Omental fat pad (tissue), 4 donors: ENCODE measurements at places on chromosomes 16 and 17. TPM values are rescaled to one million over a fixed set of nuclear protein-coding genes. Genes with fewer than 3 reads are reported as not detected.

GRCh38 chr16:49901711-49902110, 45.8 kb upstream of the ZNF423 start:
- DNase-seq, result no peak

GRCh38 chr17:17952691-17953090, 19.5 kb downstream of the TOM1L2 start:
- DNase-seq, result no peak

DNA sequence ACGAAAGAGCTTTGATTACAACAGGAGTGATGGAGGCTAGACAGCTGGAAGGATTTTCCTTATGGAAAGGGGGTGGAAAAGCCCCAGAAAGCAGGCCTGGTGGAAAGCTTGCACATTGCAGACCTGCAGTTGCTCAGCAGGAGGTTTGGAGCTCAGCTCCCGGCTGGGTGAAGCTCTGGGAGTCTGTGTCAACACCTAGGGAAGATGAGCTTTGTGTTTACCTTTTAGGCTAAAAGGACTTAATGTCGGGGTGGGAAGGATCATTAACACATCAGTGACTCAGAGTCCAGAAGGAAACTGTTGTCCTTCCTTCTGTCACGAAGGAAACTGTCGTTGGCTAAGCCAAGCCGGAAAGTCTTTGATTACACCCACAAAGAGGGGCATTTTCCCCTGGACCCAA, 48.2 kb downstream of the RAP1GAP2 start:
- no peak for DNase-seq

DNA sequence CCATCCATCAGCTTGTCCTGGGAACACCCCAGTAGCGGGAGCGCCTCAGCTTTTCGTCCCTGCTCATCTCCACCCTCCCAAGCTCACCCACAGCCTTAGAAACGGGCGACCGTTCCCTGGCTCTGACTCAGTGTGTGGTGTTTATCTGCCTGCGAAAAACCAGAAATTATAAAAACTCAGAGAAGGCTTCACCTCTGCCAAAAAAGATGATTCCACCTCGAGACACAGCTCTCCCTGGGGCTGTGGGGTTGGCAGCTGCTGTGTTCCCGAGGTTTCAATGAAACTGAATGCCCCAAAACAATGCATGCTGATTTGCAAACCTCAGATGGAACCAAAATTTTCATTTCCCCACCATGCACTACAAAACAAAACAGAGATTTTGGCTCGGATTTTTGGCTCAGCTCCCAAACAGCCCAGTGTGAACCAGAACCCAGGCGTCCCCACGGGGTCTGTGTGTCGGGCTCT, 62.4 kb upstream of the MED9 start:
- DNase-seq, result no peak

- no peak for DNase-seq
Observed at GRCh38 chr17:3695129-3695722, 729 bp downstream of the P2RX5 start.

DNA sequence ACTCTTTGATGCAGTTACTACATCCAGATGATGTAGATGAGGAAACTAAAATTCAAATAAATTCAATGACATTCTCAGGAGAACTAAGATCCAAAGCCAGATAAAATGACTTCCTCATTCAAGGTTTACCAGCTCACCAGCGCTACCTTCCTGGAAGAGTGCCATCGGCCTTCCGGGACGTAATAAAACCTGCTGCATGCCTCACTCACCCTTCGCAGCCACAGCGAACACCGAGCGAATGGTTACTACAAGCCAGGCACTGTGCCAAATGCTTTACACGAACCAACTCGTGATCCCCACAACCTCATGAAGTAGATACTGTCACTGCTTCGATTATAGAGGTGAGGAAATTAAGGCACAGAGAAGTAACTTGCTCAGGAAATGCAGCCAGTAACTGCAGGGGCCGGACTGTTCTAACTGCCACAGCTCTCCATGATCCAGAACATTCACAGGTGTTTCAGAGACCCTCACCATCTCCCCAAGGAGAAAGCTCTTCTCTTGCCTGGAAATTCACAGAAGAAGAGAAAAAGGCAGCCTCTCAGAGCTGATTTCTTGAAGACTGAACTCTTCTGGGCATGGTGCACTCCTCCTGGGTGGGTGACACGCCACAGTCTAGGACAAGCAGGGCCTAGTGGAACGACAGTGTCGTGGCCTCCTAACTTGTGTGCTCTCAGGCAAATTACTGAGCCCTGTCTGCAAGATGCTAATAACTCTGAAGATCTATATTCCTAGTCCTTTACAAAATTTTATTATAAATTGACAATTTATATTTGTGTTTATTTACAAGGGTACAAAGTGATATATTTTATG, 46.8 kb downstream of the HIC1 start:
- DNase-seq, result no peak

The CAMTA2 gene
- total RNA-seq, result 27.7 TPM
